Immature natural killer cell (primary cell): ENCODE measurements at places on chromosomes 3 and 15. TPM values are rescaled to one million over a fixed set of nuclear protein-coding genes. Genes with fewer than 3 reads are reported as not detected.

Gene KNG1
- not detected for polyA plus RNA-seq

Gene CD200
- 0.20 TPM for polyA plus RNA-seq

Gene DNAH12
- polyA plus RNA-seq: not detected

Gene GPR62
- polyA plus RNA-seq: not detected

Gene RABL3
- polyA plus RNA-seq: 26.1 TPM

Gene HDC
- polyA plus RNA-seq: not detected

Gene SPATA12
- not detected for polyA plus RNA-seq

Gene MEGF11
- polyA plus RNA-seq: not detected

Gene PCBP4
- 7.2 TPM for polyA plus RNA-seq

Gene TRIM69
- 23.4 TPM for polyA plus RNA-seq

DNA sequence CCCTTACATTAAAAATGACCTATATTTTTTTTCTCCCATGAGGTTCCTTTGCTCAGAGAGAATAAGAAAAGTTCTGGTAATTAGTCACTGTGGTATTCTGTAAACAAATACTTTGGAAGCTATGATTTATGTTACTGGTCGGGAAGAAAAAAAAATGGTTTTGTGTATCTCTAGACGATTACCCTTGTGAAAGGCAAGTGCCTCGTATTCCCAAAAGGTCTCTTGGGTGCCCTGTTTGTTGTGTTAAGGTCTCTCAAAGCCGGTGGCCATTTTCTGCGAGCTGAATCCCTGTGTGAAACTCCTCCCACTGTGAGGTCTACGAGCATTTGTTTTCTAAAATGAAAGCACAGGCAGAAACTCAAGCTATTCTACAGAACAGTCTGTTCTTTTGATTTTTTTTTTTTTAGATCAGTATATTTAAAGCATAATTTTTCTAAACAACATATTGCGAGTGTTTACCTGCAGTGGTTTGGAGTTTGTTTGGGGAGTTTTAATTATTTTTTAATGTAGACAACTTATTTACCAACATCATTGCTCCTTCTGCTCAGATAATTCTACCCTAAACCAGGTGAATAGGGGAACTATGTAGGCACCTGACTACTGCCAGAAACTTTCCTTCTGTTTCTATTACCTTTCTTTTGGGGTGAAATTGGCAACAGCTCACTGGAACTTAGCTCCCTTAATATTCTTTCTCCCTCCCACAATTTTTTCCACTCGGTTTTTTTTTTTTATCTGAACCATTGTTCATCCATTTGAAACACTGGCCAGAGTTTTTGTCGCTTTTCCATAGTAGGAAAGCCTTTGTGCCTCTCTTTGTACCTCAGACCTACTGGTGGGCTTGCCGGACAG lies 44.0 kb downstream of the ZBTB38 start:
- peak; percentile 67 for DNase-seq

GRCh38 chr3:71785532-71786216 lies 726 bp upstream of the PROK2 start:
- no peak for DNase-seq

- DNase-seq: no peak
Observed at GRCh38 chr3:113428581-113428980, 12.7 kb downstream of the CFAP44 start.

DNA sequence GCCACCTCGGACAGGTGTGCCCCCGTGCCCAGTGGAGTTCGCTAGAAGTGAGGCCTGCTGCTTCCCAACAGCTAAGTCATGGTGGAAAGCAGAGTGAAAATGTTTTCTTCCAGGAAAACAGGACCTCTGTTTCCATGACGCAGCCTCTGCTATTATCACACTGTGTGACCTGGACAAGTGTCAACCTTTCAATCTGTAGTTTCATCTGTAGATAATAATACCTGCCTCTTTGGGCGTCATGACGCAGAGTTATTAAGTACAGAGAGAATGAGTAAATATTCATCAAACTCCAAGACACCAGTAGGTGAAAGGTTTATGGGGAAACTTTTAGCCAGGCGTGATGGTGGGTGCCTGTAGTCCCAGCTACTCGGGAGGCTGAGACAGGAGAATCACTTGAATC lies 62.3 kb downstream of the TMEM44 start:
- no peak for DNase-seq

DNA sequence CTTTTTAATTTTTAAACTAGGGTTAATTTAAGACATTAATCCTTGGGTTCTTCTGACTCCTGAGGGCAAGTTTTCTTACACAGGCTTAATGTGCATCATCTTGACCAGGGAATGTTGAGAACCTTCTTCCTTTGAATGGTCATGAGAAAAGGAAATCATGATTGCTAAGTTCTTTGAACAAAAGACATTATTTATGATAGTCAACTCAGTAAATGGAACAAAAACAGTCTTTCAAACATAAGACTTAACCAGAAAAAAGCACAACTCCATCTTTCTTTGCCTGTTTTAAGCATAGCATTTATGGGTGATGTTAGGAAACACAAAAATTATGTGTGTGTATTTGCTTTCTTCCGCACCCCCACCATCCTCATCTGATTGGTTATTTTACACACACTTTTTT lies 5.4 kb downstream of the TLNRD1 start:
- no peak for DNase-seq

DNA sequence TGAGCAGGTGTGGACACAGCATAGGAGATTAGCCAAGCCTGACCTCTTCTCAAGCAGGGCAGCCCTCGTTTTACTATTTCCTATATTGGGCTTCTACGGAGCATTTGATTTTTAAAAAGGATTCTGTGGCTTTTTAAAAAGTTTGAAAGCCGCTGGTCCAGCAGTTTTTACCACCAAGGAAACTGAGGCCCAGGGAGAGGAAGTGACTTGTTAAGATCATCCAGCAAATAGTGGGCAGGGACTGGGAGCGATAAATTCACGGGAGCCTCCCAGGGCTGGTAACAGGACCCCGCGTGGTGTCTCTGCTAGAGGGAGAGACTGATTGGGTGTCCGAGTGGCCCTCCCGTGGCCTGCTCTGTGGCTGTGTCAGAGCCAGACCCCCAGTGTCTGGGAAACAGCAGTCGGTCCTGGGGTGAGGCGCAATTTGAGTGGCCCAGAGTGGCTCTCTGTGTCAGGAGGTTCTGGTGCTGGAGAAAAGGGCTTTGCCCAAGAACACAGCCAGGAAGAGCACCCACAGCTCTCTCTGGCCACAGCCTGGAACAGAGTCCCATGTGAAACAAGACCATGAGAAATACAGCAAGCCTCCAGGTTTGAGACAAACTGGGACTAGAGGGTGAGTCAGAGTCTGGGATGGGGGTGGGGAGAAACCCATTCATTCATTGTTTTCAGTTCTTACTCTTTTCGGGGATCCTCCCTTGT lies 4.2 kb downstream of the FURIN start:
- no peak for DNase-seq

- DNase-seq: no peak
Observed at GRCh38 chr3:136559896-136560295, 192.3 kb downstream of the STAG1 start.

- no peak for DNase-seq
Observed at GRCh38 chr15:51155016-51155580, 60.4 kb upstream of the TNFAIP8L3 start.

- DNase-seq: no peak
Observed at GRCh38 chr3:148975248-148975647, 16.1 kb upstream of the GYG1 start.

DNA sequence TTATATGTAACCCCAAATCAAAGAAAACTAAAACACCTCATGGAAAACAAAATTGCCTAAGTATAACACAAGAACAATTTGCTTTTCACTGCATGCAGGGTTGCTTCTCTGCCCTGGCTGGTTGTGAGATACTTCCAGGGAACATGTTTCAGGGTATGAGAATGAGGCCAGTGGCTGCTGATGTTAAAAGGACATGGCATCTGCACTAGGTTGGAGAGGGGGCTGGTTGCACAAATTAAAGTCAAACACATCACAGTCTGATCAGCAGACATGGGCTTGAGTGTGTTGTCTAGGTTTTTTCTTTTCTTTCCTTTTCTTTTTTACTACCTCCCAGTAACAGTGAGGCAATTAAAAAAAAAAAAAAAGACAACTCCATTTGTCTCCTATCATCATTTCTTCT lies 374.9 kb downstream of the MCTP2 start:
- DNase-seq: no peak

- DNase-seq: no peak
Observed at GRCh38 chr3:155188031-155188430, 105.5 kb downstream of the STRIT1 start.

DNA sequence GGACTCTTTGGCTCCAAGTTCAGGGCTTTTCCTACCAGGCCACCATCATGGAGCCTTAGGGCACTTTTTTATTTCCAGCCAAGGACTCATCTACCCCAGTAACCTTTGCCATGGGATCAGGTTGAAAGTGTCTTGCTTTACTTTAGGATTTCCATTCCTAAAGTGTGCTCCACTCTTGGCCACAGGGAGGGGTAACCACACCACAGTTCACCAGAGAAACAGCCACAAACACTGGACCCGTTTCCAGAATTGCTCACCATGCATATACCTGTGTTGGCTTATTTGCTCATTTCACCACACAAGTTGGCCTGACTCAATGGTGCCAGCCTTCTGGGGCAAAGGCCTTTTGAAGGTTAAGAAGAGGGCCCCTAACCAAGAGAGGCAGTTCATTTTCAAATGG lies 70.6 kb upstream of the RAD18 start:
- no peak for DNase-seq

DNA sequence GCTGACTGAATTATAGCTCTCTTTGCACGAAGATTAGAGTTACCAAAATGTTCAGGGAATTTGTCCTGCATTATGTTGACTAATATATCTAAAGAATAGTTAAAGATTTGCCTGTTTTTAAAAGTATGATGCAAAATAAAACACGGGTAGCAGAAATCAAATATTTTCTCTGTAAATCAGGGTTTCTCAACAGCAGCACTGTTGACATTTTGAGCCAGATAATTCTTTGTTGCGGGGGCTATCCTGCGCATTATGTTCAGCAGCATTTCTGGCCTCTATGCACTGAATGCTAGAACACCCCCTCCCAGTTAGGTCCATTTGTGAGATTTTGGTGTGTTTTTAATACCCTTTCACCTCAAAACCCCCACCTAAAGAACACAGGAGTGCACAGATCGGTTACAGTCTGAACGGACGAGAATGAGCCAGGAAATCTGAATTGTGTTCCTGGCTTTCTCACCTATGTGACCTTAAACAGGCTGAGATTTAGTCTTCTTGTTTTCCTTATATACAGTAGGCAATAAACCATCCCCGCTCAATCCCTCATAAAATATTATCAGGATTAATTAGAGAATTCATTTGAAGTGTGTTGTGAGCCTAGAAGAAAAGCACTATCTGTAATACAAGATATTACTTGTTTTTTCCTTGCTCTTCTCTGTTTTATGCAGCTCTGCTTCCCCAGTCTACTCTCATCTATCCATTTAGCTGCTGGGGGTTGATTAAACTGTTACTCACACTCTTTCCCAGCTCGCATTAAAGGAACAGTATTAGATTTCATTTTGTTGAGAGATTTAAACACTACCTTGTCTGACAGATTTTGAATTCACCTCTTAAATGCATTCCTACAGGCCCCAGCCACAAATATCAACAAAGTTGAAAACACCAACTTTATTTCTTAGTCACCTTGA lies 247.5 kb upstream of the GOLIM4 start:
- DNase-seq: no peak

- DNase-seq: no peak
Observed at GRCh38 chr3:34298653-34299052, 500.2 kb downstream of the PDCD6IP start.

DNA sequence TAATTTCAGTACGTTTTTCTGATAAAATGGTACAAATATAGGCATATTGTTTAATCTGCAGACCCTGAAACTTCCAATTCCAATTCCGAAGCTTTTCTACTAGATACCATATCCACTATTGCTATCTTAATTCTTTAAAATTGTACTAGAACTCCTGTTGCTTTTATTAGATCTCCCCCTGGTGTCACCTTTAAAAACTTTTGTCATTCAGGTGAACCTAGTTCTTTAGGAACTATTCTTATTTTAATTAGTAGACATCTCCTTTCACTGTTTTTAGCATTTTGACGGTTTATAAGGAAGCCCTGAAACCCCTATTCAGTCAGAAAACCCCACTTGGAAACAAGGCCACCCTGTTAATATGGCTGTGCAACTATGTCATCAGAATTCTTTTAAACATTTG lies 22.3 kb downstream of the C2CD4B start:
- no peak for DNase-seq

DNA sequence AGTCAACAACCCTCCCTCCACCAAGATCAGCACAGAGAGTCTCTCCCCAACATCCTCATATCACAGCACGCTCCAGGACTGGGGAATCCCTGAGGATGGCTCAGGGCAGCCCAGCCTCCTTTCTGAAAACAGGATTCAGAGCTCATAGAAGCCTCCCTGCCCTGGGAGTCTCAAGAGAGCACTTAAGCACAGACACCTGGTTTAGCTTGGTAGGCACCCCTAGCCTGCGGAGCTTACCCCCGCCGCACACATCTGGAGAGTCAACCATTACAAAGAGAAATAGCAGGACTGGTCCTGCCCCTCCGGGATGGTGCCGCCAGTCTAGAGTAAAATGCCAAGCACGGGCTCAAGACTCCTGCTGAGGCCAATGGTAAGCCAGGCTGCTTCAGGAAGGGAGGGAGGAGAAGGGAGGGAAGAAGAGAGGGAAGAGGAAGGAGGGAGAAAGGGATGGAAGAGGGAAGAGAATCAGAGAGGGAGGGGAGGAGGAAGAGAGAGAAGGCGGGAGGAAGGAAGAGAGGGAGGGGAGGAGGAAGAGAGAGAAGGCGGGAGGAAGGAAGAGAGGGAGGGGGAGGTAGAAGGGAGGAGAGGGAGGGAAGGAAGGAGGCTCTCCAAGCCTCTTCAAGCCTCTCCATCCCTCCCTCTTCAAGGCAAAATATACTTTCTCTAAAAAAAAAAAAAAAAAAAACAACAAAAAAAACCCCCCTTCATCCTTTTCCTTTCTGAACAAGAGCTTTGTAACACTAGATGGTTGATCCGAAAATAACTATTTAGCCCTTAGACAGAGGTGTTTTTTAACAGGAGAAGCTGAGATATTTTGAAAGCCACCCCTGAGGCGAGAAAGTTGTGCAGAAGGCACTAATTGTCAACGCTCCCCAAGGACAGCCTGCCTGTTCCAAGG lies 278.6 kb upstream of the TLE3 start:
- no peak for DNase-seq

DNA sequence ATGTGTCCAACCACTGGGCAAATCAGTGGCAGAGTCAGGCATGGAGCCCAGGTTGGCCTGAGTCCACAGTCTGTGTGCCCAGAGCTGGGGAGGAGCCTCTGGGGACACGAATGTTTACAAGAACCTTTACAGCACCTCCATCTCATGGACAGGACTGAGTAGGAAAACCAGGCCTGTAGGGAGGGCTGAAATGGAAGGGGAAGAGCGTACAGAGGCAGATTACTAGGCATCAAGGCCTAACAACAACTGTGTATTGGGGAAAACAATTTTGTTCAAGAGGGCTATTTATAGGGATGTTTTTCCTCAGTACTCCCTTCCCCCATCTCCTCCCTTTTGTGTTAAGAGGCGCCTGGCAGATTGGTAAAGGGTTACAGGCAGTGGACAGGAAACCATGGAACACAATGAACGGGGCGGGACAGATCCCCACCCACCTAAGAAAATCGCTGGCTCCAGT lies 15.1 kb upstream of the ARHGAP31 start:
- DNase-seq: no peak

GRCh38 chr3:173395073-173395411 lies 2.5 kb upstream of the NLGN1 start:
- no peak for DNase-seq
